Stimulated activated CD4-positive, alpha-beta T cell treated with anti-CD3 and anti-CD28 coated beads, Interleukin-12 subunit alpha, Interleukin-12 subunit beta, amount 100 ng/mL, for 24 hours (primary cell): ENCODE measurements at places on chromosomes 12 and 14.

DNA sequence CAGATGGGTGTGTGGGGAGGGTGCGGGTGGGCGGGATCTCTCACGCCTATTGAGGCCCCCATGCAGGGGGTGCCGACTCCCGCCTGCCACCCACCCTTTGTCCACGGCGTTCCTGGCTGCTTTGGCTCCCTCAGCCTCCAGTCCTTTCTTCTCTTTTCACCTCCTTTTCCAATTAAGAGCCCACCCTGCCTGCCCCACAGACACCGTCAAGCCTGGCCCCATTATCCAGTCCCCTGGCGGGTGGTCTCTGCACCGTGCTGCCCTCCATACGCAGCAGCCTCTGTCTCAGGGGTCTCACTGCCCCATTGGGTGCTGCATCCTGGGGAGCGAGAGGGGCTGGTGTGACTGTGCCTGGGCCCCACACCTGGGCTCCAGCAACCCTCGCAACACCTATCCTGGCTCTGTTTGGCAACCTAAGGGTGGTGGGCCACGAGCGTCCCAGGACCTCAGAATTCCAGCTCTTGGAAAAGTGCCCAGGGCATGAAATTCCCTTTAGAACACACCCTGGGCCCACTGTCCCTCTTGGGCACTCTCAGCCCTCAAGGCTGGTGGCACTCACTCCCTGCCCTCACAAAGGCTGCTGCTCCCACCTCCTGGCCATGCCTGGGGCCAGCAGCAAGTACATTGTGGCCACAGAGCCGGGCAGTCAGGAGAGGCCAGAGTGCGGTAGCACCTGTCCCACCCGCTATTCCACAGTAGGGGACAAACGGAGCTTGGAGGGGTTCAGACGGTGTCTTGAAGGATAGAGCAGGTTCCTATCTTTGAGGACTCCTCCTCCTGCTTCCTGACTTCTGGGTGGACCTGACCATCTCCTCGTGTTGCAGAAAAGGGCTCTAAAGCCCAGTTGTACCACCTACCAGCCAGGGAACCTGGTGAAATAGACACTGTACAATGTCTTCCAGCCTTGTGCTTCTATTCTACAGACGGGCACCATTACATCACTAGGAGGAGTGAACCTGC, 114.1 kb downstream of the KIF26A start:
- DNase-seq, result no peak

DNA sequence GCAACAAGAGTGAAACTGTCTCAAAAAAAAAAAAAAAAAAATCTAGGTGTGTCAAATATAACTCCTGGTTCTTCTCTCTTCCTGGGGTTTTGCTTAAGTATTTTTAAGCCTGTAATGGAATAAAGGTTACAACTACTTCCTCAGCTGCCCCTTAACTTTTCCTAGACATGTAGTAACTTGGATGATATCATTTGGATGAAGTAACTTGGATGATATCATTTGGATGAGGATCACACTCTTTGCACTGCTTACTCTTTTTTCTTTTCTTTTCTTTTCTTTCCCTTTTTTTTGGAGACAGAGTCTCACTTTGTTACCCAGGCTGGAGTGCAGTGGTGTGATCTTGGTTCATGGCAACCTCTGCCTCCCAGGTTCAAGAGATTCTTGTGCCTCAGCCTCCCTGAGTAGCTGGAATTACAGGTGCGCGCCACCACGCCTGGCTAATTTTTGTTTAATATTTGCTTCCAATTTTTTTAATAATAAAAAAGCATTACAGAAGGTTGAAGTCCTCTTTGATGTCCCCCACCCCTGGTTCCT, 775 bp upstream of the FAM186A start:
- no peak for DNase-seq

GRCh38 chr12:128664501-128664900, 159.3 kb downstream of the SLC15A4 start:
- no peak for DNase-seq

- DNase-seq, result no peak
Measured at GRCh38 chr12:105335856-105336255, 5.4 kb downstream of the C12orf75 start.

DNA sequence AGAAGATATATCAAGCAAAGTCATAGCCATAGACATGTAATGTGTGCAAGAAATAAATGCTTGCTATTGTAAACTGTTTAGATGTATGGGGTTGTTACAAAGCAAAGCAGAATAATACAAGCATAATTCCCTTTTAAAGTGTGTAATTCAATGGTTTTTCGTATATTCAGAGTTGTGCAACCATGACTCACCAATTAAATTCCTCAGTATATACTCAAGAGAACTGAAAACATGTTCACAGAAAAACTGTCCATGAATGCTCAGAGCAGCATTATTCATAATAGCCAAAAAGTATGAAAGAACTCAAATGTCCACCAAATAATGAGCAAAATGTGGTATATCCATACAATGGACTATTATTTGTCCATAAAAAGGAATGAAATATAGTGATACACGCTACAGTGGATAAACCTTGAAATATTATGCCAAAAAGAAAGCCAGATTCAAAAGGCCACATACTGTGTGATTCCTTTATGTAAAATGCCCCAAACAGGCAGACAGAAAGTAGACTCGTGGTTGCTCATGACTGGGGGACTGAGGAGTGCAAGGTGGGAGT, 9.3 kb downstream of the GXYLT1 start:
- DNase-seq, result no peak

GRCh38 chr12:128951448-128951847, 98.2 kb downstream of the GLT1D1 start:
- DNase-seq, result no peak

DNA sequence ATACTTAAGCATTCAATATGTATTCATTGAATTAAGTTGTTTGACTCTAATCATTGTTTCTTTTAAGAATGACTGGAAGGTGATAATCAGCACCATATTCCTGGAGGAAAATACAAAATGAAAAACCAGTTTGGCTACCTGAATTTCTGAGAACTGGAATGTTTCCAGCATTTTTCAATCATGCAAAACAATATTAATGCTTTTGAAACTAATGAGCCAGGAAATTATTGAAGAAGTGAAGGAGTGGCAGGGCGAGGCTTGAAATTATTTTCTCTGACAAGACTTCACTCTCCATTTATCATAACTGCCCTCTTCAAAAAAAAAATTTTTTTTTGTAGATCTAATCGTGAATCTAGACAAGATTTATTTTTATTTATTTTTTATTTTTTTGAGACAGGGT, 19.0 kb downstream of the TMEM19 start:
- DNase-seq, result no peak

GRCh38 chr12:32120419-32120818, 13.8 kb downstream of the BICD1 start:
- no peak for DNase-seq

GRCh38 chr14:74649167-74649566, 37.1 kb upstream of the LTBP2 start:
- no peak for DNase-seq

- DNase-seq, result no peak
Measured at GRCh38 chr14:30303350-30303749, 255.6 kb upstream of the G2E3 start.

GRCh38 chr12:84502180-84502860, 410.3 kb downstream of the SLC6A15 start:
- DNase-seq, result no peak

DNA sequence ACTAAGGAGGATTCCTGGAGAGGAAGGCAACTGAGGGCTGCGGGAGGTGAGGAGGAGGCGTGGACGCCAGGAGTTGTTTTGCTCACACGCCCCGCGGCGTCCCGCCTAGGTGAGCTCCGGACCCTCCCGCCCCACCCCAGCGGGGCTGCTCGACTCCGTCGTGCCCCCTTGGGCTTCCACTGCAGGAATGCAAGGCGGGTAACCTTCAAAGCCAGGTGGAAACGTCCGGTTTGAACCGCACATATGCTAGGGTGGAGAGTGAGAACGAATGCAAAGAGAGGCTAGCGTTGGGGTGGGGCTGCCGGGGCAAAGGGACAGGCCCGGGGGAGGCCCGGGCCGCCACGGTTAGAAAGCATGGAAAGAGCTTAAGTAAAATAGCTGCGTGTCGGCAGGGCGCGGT, 5.4 kb upstream of the DPPA3 start:
- DNase-seq, result no peak

GRCh38 chr14:88950069-88950468, 125.6 kb downstream of the TTC8 start:
- no peak for DNase-seq

DNA sequence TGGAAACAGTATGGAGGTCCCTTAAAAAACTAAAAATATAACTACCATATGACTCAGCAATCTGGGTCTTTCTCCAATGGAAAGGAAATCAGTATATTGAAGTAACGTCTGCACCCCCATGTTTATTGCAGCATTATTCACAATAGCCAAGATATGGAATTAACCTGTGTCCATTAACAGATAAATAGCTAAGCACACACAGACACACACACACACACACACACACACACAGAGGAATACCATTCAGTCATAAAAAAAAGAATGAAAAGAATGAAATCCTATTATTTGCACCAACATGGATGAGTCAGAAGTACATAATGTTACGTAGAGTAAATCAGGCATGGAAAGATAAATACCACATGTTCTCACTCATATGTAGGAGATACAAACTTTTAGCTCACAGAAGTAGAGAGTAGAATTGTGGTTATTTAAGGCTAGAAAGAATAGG, 4.7 kb downstream of the KLRK1 start:
- no peak for DNase-seq

- no peak for DNase-seq
Measured at GRCh38 chr14:24399447-24399822, 632 bp downstream of the NYNRIN start.

GRCh38 chr12:62670986-62671720, 204.5 kb downstream of the MON2 start:
- DNase-seq, result no peak

DNA sequence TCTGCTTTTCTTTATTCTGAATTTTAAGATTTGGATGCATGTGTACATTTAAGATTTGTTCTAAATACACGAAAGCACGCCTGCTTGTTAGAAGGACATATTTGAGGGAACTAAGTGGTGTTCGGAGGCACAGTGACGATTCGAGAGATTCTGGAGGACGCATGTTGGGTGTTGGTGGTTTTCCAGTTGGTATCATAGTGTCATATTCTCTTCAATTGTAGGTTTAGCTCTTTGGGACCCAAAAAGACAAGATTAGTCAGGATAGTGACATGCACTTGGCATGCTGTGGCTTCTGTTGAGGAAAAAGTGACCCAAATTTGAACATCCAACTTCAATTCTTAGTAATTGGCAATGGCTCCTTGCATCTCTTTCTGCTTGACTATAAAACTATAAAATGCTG, 30.1 kb downstream of the PRKCH start:
- no peak for DNase-seq

DNA sequence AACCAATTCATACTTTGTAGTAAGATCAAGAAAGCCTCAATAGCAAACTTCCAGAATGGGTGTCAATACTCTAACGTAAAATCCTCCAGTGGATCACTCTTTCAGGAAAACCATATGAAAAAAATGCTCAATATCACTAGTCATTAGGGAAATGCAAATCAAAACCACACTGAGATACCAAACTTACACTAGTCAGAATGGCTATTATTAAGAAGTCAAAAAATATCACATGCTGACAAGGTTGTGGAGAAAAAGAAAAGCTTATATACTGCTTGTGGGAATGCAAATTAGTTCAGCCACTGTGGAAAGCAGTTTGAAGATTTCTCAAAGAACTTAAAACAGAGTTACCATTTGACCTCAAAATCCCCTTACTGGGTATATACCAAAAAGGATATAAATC, 49.5 kb upstream of the ATXN7L3B start:
- DNase-seq, result no peak

- DNase-seq, result no peak
Measured at GRCh38 chr14:54762296-54762695, 140.3 kb downstream of the GCH1 start.

- DNase-seq, result no peak
Measured at GRCh38 chr12:12387501-12387900, 30.6 kb downstream of the BORCS5 start.
